Esophagus squamous epithelium (tissue), 5 donors: ENCODE measurements at places on chromosomes 7 and 10.

DNA sequence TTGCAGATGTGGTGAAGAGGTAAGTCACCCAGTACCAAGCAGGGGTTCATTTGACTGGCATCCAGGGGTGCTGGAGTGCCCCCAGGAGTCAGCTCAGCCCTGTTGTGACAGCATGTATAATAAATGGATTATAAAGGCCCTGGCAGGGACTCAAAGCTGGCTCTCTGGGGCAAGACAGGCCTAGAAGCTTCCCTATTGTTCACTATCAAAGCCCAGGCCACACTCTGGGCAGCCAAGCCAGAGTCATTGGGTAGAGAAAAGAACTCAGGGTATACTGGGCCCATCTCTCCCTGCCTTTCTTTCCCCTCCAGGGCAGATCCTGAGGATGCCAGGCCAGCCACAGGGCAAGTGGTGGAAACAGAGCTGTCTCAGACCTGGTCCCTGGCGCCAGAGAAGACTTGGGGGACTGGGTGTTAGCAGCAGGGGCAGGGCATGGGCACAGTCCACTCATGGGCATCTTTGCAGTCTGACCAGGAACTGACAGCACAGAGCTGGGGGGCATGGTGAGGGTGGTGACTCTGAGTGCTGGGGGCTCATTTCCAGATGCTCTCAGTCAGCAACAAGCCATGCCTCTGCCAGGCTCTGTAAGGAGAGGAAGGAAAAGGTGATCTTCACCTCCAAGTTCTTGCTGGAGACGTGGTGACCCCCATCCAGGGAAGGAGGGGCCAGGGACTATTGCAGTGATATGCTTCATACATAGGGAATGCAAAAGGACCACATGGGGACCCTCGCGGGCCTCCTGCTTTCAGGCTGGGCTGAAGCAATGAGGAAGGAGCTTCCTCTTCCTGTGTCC, 11.7 kb downstream of the RBP3 start:
- DNase-seq = no peak

GRCh38 chr7:151631953-151632749, 112.5 kb upstream of the RHEB start:
- peak; percentile 23 for DNase-seq

DNA sequence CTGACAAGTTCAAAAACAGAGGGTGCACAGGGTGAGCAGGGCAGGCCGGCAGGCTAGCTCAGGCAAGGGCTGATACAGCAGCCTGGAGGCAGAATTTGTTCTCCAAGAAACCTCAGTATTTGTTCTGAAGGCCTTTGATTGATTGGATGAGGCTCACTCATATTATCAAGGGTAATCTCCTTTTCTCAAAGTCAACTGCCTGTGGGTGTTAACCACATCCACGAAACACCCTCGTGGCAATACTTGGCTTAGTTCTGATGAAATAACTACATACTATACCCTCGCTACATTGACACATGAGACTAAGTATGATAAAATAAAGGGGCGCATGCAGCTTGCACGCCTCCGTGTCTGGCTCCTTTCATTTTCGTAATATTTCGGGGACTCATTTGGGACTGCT, 4.4 kb upstream of the PPP2R2D start:
- no peak for DNase-seq

- DNase-seq = no peak
Measured at GRCh38 chr10:117419921-117420320, 44.7 kb upstream of the PDZD8 start.

GRCh38 chr10:71995887-71996575, 31.8 kb downstream of the CHST3 start:
- no peak for DNase-seq

DNA sequence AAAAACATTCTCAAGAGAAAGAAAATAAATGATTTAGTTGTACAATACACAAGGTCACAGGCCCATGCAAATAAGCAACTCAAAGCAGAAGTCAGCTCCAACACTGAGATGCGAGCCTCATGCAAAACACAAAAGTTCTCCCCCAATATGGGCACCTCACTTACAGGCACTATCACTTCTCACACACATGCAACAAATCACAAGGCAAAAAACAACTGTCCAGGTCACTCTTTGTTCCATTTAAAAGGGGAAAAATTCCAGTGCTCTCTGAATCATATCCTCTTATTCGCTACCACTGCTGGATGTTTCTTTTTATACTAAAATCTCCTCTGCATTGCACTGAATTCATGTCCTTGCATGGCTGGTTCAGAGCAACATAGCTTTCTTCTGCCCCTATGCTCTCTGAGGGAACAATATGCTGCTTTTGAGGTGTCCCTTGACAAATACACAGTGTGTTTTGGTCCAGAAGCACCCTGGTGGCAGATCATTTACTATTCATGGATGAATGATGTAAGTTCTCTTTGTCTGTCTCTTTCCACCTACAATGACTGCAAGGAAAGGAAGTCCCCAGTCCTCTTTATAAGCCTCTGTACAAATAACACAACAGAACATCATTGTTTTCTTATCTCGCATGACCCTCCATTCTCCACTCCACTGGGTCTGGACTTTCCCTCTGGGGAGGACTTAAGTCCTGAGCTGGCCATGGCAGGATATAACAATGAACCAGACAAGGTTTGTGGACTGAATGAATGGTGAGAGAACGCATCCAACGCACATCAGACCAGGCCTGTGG, 85.4 kb upstream of the GSDME start:
- no peak for DNase-seq

GRCh38 chr7:50282813-50283605, 21.5 kb upstream of the IKZF1 start:
- no peak for DNase-seq

GRCh38 chr7:82128546-82128945, 315.0 kb downstream of the CACNA2D1 start:
- DNase-seq = no peak

DNA sequence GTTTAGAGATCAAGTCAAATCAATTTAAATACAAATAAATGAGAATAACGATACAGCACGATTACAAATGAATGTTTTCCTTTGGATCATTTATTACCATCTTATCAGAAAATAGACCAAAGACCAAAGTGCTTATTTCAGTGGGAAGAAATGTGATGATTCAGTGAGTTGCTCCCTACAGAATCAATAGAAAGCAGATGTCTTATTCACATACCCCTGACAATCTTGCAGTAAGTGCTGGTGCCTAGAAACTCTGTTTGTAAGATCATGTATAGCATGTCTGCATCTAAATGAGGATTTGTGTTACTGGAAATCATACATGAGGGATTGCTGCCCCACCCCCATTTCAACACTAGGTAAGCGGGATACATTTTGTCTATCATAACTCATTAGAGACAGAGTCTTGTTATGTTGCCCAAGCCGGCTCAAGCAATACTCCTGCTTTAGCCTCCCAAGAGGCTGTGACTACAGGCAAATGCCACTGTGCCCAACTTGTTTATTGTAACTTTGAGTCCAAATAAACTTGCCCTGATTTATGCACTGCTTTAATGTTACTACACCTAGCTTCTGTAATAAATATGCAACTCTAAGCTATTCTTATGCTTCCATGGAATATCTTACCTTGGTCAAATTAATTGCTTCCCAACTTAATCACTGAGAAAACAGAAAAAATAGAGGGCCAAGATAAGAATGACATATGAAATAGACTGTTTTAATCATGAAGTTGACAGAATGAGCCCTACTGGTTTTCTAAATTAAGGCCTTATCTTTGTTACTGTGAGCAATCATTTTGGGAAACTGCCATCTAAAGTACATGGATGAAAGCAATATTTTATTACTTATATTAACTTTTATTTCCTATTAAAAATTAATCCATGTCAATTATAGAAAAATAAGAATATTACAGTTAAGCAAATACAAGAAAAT, 82.5 kb downstream of the AHR start:
- DNase-seq = no peak

GRCh38 chr10:132575320-132576201, 38.0 kb downstream of the INPP5A start:
- no peak for DNase-seq

- no peak for DNase-seq
Measured at GRCh38 chr10:6108631-6109443, 20.0 kb downstream of the RBM17 start.

- DNase-seq = no peak
Measured at GRCh38 chr7:114084472-114085312, 165.9 kb upstream of the PPP1R3A start.

- no peak for DNase-seq
Measured at GRCh38 chr10:25815236-25815635, 118.8 kb upstream of the MYO3A start.

GRCh38 chr10:82742898-82743297, 867.9 kb downstream of the NRG3 start:
- no peak for DNase-seq

GRCh38 chr7:91945476-91945875, 4.8 kb downstream of the AKAP9 start:
- no peak for DNase-seq

DNA sequence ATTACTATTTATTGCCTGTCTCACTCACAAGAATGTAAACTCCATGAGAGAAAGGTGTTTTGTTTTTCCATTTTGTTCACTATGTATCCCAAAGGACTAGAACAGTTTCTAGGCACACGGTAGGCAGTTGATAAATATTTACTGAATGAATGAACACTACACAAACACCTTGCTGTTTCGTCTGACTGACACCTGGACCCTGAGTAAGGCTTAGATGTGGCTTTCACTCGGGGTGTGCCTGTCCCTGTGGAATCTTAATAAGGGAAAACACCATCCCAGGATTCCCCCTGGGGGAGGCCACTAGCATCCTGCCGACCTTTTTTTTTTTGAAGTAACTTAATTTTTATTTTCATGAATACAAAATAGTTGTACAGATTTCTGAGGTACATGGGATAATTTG, 66.6 kb upstream of the STEAP1B start:
- no peak for DNase-seq

DNA sequence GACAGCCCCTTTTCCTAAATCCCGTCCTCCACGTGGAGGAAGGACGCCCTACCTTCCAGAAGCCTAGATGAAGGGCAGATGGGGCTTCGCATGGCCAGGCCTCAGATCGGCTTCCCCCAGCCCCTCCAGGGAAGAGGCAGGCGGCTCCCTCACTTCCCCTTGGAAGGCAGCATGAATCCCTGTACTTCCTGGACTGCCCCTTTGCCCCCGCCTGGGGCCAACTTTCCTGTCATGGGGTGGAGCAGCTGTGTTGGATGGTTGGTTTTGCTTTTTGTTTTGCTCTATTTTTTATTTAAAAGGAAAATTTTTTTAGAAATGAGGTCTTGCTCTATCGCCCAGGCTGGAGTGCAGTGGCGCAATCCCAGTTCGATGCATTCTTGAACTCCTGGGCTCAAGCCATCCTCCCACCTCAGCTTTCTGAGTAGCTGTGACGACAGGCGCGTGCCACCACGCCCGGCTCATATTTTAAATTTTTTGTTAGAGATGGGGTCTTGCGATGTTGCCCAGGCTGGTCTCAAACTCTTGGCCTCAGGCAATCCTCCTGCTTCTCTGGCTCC, 27.2 kb downstream of the GTF2IRD1 start:
- DNase-seq = no peak
